ENCODE measurements at places on chromosomes 4 and X.
A peak's percentile ranks its signal among the peaks of the same experiment; 100 is the strongest.

- DNase-seq: no peak
Observed at GRCh38 chr4:124469981-124470380, 242.6 kb downstream of the ANKRD50 start.

DNA sequence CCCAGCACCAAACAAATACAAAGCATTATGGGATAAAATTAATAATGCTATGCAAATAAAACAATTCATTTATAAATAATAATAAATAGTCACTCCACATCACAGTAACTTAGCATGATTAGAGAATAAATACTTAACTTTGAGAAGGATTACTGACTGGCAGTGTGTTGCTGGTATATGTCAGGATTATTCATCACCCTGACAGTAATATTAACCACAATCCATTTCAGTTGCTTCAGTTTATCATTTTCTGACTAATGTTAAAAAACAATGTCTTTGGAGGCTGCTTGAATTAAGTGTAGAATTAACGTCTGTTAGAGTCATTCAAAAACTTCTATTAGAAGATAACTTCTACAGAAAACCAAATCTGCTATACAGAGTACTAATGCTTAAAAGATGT lies 124.1 kb upstream of the MAB21L2 start:
- DNase-seq: no peak

DNA sequence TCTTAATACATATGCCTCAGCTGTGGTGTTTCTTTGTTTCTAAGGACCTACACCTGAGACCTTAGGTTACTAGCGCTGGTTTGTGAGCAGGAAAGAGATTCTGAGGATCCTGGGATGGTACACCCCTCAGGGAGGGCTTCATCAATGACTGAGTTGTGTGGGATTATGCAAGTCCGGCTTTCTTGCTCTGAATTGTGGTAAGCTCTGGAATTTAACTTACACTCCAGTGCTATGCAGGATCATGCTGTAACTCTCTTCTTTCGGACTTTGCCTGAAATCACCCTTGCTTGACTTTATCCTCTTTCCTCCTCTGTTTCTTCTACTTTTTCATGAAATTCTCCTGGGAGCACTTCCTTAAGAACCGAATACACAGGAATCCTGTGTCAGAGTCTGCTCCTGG lies 431.5 kb upstream of the BOD1L1 start:
- peak; percentile 5 for DNase-seq

- DNase-seq: no peak
Observed at GRCh38 chrX:104084534-104085277, 8.7 kb upstream of the TMSB15C start.

DNA sequence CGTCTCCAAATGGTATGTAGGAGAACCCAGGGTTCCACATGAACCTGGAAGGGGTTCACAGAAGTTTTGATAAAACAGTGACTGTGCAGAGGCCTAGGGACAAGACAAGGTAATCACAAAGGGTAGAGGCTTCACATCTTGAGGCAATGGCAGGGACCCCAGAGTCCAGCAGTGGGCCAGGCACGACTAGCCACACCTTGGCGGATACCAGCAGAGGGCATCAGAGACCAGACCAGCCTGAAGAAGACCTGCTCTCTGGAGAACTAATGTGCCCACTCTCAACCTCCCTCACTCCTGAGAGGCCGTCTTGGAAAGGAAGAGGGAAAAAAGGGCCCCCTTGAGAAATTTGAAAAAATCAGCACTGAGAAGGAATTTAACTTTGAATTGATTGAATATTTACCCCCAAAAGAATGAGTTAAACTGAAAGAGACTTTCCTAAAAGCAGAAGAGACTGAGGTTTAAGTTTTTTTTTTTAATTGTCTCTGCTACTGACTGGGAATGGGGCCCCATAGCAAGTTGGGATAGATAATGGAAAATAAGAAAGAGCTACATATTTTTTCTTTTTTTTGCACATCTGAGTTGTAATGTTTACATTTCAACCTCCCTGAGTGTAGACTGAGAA lies 243.8 kb upstream of the JADE1 start:
- no peak for DNase-seq

DNA sequence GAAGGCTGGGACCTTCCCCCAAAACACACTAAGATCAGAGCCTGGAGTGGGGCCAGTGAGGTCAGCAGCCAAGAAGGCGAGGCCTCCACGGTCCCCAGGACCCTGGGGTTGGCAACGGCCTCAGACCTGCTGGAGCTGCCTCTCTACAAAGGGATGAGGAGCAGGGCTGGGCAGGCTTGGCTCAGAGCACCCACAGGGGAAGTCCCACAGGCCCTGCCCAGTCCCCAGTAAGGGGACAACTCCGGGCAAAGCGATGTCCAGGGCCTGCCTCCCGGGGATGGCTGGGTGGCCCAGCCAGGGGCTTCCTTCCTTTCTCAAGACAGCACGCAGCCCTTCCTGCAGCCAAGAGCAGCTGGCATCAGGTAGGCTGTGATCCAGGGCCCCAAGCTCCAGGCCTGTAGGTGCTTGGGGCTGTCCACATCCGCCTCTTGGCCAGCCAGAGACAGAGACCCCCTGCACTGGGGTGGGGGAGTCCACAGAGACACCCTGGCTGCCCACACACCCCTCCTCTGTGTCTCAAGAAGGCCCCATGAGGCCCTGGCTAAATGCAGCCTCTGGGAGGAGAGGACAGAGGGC lies 5.7 kb downstream of the MXD4 start:
- DNase-seq: no peak

DNA sequence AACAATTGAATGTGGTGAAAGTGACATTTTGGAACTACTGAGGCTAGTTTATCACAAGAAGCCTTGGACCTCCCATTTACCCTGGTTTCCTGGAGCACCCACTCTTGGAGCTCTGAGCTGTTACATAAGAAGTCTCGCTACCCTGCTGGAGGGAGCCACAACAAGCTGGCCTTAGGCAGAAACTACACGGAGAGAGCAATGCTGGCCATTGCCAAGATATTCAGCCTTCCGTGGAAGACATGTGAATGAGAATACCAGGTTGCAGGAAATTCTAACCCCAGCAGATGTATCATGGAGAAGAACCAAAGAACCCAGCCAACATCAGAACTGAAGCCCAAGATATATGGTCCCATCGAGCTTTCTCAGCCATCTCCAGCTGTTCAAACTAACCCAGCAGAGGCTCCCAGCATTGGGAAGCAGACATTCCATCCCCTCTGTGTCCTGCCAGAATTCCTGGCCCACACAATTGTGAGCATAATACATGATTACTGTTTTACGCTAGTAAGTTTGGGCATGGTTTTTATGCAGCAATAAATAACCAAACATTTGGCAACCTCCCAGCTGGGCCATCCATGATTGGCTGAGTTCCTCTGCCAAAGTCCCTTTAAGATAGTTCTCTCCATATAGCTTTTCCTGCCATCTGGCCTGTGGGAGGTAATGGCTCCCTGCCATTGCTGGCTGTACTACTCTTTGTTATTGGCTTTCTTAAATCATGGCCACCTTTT lies 17.9 kb upstream of the PDE5A start:
- DNase-seq: peak; percentile 56

Measured in GM03348 (cell line).